ENCODE measurements at places on chromosomes 4 and X.
A peak's percentile ranks its signal among the peaks of the same experiment; 100 is the strongest.

DNA sequence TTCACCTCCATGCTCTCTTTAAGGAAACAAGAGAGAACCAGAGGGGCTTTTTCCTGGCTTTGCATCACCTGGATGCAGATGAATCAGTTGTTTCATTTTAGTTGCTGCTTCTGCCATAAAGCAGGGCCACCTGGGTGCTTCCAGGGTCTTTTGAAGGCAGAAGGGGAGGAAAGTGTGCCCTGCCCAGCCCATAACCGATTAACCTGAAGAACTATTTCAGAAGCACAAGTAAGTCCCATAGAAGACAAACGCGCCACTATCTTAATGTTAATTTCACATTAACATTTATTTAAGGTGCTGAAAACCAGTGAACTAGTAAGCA lies 32.1 kb downstream of the IRF2 start:
- no peak for DNase-seq

DNA sequence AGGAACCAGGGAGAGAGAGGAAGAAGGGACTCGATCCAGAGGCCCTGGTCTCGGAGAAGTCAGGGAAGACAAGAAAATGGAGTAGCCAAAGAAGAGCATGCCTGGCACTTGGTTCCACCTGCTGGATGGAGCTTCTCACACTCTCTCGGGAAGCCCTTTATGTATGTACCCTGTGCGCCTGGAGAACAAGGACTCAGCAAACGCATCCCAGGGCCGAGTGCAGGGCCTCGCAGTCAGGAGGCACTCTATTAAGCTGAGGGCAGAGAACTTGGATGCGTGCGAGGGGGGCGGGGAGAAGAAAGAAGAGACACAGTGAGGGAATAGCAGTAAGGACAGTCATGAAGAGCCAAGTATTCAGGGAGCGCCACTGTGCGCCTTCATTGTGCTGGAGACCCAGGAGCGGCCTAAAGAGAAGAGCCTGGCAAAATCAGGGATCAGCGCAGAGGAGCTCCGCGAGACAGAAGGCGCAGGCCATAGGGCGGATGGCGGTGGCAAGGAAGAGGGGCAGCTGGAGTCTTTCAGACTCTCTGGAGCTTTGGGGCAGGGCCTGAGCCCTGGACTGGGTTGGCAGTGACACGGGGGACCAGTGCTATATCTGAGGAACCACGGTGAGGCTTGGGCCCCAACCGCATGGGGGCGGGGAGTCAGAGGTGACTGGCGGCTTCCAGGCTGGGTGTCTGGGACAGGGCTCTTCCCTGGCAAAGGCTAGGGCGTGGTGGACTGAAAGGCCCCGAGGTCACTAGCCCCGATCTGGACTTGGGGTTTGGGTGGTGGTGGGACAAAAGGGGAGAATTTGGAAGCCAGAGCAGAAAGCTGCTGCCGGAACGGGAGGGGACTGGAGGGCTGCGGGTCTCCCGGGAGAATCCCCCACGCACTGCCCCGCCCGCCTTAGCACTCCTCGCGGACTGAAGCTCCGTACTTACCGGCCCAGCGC lies 1.9 kb upstream of the SEPTIN6 start:
- no peak for DNase-seq

GRCh38 chr4:125517831-125518230 lies 203.1 kb downstream of the FAT4 start:
- no peak for DNase-seq

DNA sequence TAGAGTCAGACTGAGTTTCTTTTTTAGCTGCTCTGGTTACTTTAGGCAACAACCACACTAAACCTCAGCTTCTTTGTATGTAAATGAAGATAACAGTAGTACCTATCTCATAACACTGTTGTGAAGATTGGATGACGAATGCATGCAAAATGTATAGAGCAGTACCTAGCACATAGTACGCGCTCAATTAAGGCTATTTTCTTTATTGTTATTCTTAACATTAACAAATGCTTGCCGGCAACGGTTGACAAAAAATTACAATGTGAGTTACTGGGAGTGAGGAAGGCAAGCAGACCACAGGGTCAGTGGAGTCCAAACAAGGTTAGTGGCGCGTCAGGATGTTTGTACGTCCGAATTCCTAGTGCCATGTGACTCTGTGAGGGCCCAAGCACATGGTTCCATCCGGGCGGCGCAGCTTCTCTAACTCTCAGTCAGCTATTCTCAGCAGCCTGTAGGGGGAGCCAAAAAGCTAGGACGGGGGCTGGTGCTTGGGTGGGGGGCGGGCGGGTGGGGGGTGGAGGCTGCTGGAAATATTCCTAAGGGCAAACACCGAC lies 821 bp upstream of the NALF2 start:
- DNase-seq: no peak

DNA sequence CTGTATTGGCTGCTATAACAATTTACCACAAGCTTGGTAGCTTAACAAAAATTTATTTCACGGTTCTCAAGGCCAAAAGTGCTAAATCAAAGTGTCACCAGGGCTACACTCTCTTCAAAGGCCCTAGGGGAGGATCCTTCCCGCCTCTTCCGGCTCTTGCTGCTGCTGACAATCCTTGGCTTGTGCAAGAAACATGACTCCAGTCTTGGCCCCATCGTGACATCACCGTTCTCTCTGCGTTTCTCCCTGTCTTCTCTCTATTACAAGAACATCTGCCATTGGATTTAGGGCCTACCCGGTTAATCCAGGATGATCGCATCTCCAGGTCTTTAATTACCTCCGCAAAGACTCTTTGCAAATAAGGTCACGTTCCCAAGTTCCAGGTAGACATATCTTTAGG lies 10.4 kb upstream of the CLCN4 start:
- DNase-seq: no peak

- DNase-seq: no peak
These were observed 81.7 kb upstream of the GIMD1 start for GRCh38 chr4:106450249-106450648.

- no peak for DNase-seq
These were observed 289.1 kb downstream of the PCDH19 start for GRCh38 chrX:100120956-100121355.

DNA sequence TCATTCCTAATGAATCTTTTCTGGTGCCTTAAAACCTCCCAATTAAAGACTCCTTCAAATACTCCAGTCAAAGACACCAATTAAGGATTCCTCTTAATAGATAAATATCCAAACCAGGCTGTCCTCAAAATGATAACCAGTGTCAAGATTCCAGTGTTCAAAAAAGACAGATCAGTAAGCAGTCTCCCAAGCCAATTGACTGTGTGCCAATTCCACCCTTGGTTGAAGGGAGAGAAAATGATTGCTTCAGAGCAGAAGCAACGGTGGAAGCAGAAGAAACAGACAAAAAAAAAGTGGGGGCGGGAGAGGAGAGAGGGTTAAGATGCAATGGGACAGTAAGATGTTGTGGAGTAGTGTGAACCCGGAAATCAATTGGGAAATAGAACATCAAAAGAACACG lies 216.0 kb upstream of the FTHL17 start:
- DNase-seq: no peak

GRCh38 chr4:188975271-188975670 lies 836.0 kb downstream of the TRIML1 start:
- DNase-seq: no peak

DNA sequence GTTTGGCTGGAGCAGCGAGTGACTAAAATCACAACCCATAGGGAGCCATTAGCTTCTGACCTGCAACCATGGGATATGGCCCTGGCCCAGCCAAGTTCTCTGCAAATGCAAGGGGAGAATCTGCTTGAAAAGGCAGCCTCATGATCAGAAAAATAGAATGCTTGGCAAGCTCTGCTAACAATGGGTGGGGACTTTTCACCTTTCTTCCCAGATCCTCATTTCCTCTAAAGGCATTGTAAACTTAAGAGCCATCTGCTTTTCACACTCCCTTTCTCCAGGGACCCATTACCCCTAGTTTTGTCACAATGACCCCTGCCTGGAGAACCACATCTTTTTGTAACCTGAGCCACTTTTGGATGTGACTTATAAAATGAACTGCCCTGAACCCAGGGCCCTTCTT lies 104.3 kb downstream of the PARM1 start:
- DNase-seq: no peak

DNA sequence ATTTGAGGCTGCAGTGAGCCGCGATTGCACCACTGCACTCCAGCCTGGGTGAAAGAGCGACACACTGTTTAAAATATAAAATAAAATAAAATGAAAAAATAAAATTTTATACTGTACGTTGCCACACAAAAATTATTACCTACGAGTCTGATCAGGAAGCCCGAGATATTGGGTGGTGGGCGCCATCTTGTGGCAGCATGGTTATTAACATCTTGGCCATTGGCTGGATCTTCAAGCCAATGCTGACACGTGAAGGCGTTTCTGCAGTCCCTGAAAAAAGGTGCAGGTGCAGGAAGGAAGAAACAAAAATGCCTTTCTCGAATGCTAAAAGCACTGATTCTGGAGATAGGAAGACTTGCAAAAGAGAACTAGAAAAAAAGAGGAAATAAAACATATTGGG lies 4.9 kb upstream of the TLR8 start:
- DNase-seq: peak; percentile 54

GRCh38 chr4:182213004-182213403 lies 30.2 kb upstream of the TENM3 start:
- no peak for DNase-seq

GRCh38 chrX:40201329-40201885 lies 103.6 kb upstream of the BCOR start:
- no peak for DNase-seq

DNA sequence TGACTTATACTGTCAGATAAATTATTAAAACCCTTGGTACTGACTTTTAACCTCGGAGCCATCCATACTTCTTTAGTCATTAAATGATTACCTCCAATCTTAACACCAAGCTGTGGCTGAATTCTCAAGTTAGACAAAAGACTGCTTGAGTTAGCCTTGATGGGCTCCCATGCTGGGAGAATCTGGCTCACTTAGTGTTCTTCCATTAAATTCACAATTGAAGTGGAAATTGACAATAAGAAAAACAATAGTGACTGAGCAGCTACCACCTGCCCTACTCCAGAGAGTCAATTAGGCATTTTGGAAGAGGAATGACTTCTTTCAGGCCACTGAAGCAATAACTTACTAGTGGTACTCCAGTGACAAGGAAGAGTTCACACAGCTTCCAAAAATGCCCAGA lies 503.0 kb upstream of the CPXCR1 start:
- DNase-seq: no peak

GRCh38 chr4:78129383-78130108 lies 72.4 kb downstream of the FRAS1 start:
- DNase-seq: no peak

DNA sequence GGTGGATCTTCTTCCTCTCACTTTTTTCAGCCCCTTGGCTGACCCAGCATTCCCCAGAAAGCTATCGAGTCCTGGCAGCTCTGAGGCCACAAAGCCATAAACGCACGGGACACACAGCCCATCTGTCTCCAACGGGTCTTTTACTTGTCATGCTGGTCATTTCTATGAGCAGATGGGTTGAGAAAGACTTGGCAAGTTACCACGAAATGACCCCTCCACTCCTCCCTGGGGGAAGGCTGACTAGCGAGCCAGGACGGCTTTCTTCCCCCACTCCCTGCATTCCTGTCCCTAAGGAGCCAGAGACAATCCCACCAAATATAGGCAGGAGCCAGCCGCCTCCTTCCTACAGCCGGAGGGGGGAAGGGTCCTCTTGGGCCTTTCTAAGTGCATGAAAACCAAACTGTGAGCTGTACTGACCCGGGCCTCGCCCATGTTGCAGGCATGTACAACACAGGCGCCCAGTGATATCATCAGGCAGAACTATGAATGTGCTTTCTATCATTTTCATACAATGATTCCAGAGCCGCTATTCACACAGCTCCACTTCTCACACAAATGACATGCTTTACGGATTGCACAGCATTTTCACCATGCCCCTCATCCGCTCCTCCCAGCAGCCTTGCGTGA lies 28.6 kb downstream of the AFAP1 start:
- DNase-seq: no peak

- DNase-seq: no peak
These were observed 146.6 kb upstream of the TBL1X start for GRCh38 chrX:9318213-9318612.

- no peak for DNase-seq
These were observed 96.6 kb downstream of the HPGD start for GRCh38 chr4:174425669-174426068.

DNA sequence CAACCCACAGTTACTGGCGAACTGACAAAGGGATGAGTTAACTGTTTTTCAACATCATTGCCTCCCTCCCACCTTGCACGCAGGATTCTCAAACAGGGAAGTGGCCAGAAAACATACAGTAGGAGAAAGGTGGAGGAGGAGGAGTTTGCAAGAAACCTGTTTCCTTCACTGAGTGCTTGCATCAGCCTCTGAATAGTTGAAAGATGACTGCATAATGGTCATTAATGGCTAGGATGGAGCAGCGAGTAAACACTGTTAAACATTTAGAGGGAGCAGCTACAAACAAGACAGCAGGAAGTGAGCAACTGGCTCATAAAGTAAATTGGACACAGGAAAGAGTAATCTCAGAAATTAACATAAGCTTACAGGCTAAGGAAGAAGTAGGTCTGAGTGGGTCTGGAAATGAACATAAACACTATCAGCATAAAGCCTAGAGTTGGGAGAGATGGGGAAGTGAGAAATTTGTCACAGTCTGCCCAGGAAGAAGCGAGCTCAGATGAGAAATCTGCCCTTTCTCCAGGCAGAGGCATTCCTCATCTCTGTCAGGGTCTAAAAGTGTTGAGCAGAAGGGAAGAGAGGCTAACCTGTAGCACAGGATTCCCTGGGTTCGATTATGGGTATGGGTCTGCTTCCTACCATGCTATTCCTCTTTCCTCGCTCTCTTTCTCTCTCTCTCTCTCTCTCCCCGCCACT lies 38.6 kb downstream of the TRPC5OS start:
- DNase-seq: no peak

- DNase-seq: no peak
These were observed 123.6 kb downstream of the PCDH18 start for GRCh38 chr4:137408527-137409177.

GRCh38 chr4:116501954-116502353 lies 583.4 kb downstream of the TRAM1L1 start:
- DNase-seq: no peak

DNA sequence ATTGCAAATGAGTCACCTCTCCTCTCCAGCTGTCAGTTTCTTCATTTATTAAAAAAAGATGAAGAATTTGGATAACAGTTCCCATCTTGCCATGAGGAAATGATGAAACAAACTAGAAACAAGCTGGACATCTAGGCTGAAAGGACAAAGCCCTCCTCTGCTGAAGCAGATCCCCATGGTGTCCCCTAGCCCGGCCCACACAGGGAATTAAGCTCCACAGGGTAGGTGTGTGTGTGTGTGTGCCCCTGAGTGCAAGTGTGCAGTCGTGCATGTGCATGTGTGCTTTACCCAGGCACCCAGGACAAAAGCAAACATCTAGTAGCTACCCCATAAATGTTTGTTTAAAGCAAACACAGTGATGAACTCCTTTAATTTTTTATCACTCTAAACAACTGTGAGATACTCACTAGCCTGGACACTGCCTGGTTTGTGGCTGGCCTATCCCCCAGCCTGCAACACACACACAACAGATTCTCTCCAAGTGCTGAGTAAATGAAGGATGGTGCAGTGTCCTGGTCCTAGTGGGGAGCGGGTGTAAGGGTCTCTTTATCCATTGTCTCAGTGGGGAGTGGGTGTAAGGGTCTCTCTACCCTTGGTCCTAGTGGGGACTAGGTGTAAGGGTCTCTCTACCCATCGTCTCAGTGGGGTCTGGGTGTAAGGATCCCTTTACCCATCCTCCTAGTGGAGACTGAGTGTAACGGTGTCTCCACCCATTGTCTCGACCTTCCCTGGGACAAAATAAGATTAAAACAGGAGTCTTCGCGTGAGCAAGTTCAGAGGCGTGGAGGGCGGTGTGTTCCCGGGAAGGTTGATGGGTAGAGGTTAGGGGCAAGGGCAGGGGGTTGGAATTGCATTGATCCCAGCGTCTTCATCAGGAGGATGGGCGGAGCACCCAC lies 688 bp upstream of the EVC start:
- no peak for DNase-seq
